ENCODE measurements at places on chromosomes 12 and 14.

- DNase-seq, result no peak
Measured at GRCh38 chr12:59624732-59625460, 29.1 kb downstream of the SLC16A7 start.

DNA sequence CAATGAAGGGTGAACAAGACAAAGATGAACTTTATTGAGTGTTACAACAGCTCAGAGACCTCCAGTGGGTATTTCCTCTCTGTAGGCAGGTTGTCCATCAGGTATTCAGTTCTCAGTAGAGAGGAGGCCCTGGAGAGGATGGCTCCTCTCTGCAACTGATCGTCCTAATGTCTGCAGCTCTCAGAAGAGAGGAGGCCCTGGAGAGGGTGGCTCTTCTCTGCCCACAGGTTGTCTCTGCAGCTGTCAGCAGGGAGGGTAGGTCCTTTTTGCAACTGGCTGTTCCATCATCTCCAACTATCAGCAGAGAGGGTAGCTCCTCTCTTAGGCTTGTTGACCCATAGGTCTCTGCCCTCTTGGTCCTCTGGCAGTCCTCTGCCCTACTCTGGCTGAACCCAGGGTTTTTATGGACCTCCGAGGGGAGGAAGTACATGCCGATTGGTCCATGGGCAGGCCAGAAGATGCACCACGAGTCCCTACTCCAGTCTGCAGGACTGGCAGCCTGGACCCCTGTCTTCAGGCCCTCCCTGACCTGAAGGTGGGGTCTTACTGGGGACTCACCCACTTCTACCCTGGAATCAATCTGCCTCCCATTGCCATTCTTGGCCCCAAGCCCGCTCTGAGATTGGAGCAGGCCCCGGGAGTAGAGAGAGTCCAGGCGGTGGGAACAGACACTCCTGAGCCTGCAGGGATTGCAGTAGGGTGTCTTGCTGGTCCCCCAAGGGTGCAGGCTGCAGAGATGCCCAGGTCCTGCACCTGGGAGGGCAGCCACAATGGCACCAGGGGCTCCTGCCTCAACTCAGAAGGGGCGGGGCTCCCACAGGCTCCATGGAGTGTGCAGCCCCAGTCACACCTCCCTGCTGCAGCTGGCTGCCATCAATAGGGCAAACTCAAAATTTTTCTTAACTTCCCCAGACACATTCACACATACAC is 2.3 kb downstream of the TMEM116 start:
- DNase-seq, result no peak

- no peak for DNase-seq
Measured at GRCh38 chr12:124949779-124950728, 35.6 kb upstream of the UBC start.

GRCh38 chr14:35470755-35471154 is 63.2 kb upstream of the INSM2 start:
- DNase-seq, result no peak

DNA sequence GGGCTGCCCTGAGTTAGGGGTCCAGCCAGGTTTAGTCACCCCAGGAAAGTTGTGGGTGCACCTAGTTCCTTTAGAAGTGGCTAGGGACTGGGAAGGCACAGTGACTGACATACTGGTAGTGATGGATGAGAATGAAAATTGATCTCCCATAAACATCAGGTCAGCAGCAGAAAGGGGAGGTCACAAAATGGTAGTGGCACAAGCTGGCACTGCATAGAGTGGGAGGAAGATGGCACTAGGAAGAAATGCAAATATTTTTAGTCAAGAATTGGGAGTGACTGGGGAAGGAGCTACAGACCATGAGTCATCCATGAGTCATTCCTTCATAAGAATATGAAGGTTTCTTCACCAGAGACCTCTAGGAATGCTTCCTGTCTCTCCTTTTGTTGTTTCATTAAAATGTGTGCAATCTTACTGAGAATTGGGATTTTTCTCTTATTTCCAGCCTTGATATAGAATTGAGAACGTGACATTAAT is 198.3 kb upstream of the AMIGO2 start:
- DNase-seq, result no peak

DNA sequence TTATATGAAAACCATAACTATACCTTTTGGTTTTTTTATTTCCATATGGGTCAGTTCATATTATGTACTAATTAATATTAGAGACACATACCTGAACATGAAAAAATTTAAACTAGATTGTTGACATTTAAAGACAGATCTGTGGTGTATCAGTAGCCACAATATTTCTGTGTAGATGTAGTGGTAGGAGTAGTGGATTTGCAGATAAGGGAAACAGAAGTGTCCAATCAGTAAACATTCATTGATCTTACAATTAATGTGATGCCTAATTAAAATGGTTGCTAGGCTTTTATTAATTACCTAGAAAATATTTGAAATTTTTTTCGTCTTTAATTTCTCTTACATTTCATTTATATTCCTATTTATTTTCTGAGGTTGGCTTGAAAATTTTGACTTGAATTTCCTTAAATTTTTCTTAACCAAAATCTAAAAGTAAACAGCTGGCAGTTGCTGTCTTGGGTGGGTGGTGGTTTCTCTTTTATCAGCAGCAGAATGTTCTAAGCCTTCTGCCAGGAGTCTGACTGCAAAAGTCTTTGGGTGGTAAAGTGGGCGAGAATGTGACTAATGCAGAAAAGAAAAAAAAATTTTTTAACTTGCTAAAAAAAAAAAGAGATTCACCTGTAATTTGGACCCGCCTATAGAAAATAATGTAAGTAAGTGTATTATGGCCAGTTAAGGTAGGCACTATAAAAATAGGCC is 2.4 kb downstream of the FGFR1OP2 start:
- DNase-seq, result no peak

- no peak for DNase-seq
Measured at GRCh38 chr14:92563359-92563758, 49.8 kb downstream of the RIN3 start.

GRCh38 chr12:94379479-94380113 is 80.1 kb downstream of the CEP83 start:
- no peak for DNase-seq

DNA sequence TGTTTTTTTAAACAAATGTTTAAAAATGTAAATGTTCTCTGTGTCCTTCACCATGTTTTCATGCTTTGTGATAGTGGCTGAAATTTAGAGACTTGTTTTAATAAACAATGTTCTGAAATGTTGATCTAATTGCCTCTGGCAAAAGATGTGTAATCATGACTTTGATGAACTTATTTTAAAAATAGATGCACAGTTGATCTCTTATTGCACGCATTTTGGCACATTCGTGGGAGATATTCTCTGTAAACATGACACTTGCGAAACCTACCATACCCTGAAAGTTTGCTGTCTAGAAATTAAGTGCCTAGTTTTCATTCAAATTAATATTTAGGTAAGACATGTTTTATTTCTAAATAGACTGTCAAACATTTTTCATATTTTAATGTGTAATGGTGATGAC is 119.7 kb upstream of the DNM1L start:
- DNase-seq, result no peak

- no peak for DNase-seq
Measured at GRCh38 chr14:50944647-50945413, 547 bp upstream of the PYGL start.

DNA sequence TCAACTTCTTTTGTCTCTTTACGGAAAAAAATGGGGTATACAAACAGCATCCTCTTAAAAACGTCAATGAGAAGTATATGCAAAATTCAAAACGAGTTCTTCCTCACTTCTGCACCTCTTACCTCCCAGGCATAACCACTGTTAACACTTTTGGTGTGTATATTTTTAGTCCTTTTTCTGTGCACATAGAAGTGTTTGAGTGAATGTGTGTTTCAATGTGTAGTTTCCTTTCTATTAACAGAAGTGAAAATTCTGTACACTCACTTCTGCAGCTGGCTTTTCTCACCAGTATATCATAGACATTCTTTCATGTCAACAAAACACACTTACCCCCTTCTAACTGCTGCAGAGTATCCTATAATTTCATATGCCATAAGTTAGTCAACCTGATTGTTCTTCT is 5.4 kb downstream of the UBR7 start:
- DNase-seq, result no peak

- no peak for DNase-seq
Measured at GRCh38 chr12:72485017-72485701, 213.0 kb downstream of the TRHDE start.

DNA sequence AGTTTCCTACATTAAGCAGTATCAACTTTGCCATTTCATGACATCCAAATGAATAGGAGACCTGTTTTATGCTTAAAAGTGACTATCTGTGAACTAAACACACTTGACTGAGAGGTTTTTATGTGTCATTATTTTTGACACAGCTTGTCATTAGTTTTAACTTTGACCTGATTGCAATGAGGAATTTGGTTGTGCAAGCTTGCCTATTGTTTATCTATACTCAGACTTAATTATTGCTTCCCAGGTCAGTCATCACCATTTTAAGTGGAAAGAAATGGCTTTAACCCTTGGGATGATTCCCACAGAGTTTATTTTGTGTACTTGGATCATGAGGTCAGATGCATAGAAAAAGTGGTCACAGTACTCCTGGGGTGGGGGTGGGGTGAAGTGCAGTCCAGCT is 171.0 kb upstream of the PRICKLE1 start:
- no peak for DNase-seq

Data from left hindlimb (tissue), 1 donor.